ENCODE measurements at places on chromosomes 1 and 21. TPM values are rescaled to one million over a fixed set of nuclear protein-coding genes. Genes with fewer than 3 reads are reported as not detected.

Gene WDR64
- 0.34 TPM for total RNA-seq

Gene PEAR1
- total RNA-seq = 11.5 TPM

Gene SPRR1B
- total RNA-seq = not detected

Gene NBPF4
- total RNA-seq = not detected

Gene PSRC1
- 2.5 TPM for total RNA-seq

DNA sequence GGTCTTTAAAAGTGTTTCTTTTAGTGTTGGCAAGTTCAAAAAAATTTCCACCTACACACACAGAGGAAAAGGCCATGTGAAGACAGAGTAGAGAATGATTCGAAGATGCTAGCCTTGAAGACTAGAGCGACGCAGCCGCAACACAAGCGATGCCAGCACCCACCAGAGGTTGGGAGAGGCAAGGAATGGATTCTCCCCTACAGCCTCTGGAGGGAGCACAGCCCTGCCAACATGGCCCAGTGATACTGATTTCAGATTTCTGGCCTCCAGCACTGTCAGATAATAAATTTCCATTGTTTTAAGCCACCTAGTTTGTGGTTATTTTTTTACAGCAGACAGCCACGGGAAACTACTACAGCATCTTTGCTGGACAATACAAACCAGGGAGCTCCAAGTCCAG, 6.9 kb upstream of the ADAR start:
- DNase-seq = no peak

DNA sequence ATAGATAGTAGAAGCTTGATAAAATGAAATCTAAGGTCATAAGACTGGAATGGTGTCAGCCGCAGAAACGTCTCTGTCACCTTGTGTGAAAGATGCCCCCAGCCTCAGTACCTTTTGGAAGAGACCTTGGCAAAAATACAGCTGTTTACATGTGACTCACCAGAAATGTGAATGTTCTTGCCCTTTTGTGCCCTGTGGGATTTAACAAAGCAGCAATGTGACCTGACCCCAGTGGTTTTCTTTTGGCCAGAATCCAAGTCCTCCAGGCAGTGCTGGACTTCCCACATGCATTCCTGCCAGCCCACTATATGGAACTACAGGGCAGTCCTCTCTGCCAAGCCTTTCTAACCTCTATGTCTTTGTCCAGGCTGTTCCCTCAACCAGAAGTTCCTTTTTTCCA, 27.2 kb upstream of the LRRC8C start:
- DNase-seq = no peak

- peak; percentile 67 for DNase-seq
Measured at GRCh38 chr21:44463724-44464123, 8.4 kb downstream of the LRRC3 start.

DNA sequence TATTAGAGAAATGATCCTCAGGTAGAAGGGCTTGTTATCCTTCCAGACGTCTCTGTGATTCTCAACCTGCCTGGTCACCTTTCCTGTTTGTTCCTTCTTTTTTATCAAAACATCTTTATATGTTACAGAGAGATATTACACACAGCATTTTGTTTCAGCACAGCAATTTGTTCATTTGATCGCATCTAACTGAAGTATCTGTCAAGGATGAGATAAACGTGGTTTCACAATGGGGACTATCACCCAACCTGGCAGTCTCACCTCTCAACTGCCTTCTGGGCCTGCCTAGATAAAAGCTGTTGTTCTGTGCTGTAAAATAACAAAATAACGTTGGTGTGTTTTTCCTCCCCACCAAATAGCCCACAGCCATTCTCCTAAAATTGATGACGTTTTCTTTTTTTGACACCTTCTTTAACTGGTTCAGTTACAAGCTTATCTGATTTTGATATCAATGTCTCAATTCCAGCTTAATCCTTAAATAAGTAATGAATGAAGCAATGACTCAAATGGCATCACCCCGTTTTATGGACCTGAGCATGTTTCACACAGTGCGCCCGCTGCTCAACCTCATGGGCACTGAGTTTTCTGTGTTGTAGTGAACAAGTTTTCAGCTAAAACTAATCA, 367.9 kb upstream of the RUNX1 start:
- no peak for DNase-seq

DNA sequence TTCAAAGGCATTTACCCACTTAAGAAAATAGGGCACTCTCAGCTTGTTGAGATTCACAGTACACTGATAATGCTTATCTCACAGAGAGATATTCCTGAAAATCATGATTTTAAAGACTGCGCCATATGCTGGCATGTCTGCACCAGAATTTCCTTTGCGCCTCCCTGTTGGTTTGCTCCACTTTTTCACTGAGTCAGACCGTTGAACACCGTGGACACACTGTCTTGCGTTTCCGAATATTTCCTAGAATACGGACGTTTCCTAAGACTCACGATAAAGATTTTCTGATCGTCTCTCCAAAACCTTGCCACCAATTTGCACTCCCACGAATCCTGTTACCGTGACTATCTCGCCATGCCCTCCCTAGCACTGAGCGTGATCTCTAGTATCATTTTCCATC, 497 bp upstream of the C1orf115 start:
- DNase-seq = no peak

DNA sequence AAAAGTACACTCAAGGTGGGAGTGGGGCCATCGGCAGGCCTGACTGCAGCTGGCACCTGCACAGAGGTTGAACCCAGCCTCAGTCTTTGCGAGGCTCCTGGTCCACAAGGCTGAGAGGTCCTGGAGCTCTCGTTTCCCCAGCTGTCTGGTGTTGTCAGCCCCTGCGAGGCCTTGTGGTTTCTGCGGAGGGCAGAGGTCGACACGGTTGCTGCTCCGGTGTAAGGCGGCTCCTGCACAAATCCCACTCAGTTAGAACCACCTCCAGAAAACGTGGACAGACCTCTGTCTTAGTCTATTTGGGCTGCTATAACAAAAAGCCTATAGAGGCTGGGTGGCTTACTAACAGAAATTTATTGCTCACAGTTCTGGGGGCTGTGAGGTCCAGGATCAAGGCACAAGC, 5.8 kb downstream of the KIAA1614 start:
- DNase-seq = no peak

DNA sequence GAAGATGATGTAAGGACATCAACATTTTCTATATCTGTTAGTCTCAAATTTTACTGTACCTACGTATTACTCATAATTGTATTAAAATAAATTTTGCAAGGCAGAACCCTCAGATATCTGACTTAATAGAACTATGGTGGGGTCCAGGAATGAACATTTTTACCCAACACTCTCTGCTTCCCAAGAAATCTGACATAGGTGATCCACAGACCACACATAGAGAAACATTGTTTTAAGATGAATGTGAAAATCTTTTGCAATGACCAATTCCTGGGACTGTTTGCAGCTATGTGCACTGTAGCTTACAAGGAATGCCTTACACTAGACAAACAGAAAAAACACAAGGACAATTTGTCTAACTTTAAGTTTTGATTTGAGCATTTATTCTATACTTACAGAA, 645.6 kb upstream of the ADGRL2 start:
- no peak for DNase-seq

GRCh38 chr1:228058949-228059633, 23.4 kb upstream of the ARF1 start:
- DNase-seq = no peak

- DNase-seq = no peak
Measured at GRCh38 chr1:173112129-173112528, 61.4 kb upstream of the TNFSF18 start.

DNA sequence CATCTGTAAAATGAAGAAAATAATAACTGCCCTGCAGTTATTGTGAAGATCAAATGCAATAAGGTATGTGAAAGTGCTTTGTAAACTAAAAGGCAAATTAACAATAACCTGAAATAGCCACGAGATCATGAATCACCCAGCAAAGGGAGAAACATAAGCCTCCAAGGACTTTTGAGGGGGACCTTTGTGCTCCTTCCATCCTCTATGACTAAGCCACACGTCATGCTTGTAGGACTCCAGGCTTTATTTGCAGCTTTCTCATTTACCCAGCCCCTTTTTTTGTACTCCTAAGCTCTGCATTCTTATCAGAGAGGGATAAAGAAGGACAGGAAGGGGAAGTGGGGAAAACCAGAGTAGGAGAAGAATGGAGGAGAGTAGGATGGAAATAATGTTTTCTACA, 115.1 kb downstream of the PROX1 start:
- no peak for DNase-seq

DNA sequence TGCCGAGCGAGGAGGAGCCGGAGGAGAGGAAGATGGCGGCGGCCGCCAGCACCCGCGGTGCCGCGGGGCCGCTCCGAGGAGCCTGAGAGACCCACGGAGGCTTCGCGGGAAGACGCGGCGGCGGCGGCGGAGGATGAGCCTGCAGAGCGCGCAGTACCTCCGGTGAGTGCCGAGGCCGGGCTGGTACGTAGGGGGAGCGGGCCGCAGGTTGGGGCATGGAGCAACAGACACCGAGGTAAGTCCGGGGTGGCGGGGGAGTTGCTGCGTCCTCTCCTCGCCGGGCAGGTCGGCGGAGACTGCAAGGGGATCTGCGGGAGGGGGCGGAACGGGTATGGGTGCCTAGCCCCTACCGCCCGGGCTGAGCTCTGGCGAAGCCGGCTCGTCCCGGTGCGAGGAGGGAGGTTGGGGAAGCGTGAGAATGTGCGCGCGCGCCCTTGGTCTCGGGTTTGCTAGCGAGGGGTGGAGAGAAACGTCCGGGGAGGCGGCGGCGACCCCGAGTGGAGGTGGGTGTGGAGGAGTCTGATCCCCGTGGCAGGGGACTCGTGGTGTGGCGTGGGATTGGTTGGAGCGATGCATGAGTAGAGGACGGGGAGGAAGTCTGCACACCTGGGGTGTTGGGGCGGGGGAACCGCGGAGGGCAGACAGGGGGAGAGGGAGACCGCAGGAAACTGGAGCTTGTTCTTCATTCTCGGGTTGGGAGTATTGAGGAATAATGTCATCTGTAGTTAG, at the start of gene SMG7:
SMG7 (plus strand) TSS at position 12 of the 729 bp plus-strand sequence; CDS start at position 134, 122 bp downstream.
- DNase-seq = peak; percentile 71

DNA sequence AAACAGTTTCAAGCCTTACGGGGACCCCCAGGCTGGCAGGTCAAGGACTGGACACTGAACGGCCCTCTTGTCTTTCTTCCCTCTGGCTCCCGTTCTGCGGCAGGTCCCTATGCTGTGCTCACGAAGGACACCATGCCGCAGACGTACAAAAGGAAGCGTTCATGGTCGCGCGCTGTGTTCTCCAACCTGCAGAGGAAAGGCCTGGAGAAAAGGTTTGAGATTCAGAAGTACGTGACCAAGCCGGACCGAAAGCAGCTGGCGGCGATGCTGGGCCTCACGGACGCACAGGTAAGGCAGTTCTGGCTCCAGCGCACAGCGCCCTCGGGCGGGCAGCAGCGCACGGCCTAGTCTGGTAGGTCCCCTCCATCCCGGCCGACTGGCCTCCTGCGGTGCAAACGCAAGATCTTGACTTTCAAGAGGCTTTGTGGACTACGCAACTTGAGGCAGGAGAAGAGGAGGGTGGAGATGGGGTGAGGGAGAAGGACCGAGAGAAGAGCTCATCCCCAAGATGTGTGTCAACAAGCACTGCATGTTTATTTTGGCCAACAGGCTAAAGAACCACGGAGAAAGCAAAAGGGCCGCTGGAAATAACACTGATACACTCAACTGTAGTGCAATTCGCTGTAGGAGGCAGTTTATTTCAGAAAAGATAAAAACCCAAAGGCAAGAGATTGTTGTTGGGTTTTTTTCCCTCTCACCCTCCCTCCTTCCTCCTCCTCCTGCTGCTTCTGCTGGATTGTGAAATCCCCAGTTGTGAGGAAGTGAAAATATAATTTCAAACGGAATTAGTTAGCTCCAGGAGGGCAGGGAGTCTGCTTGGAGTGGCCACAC, 3.0 kb downstream of the HLX start:
- no peak for DNase-seq

- no peak for DNase-seq
Measured at GRCh38 chr1:157403203-157403602, 149.1 kb downstream of the FCRL5 start.

DNA sequence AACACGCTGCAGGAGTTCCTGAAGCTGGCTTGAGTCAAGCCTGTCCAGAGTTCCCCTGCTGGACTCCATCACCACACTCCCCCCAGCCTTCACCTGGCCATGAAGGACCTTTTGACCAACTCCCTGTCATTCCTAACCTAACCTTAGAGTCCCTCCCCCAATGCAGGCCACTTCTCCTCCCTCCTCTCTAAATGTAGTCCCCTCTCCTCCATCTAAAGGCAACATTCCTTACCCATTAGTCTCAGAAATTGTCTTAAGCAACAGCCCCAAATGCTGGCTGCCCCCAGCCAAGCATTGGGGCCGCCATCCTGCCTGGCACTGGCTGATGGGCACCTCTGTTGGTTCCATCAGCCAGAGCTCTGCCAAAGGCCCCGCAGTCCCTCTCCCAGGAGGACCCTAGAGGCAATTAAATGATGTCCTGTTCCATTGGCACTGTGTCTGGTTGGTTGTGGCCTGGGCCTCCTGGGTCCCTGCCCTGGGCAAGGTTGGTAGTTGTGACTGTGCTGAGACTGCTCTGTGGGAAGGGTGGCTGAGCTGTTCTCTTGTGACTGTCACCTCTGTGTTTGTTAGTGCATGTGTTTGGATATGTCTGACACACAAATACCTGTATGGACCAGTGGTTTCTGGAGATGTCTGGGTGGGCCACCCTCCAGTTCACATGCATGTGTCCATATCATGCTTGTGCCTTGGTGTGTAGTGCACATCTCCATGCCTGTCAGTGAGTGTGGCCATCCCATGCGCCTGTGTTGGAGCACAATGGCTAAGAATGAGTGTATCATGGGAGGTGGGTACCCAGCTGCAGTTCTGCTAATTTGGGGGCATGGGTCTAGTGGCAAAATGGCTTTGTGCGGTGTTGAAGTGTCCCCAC, 1.4 kb downstream of the SH3BGRL3 start:
- no peak for DNase-seq

GRCh38 chr1:219712506-219712905, 99.6 kb upstream of the ZC3H11B start:
- DNase-seq = no peak

GRCh38 chr1:39954324-39954869, 548 bp upstream of the MFSD2A start:
- no peak for DNase-seq

DNA sequence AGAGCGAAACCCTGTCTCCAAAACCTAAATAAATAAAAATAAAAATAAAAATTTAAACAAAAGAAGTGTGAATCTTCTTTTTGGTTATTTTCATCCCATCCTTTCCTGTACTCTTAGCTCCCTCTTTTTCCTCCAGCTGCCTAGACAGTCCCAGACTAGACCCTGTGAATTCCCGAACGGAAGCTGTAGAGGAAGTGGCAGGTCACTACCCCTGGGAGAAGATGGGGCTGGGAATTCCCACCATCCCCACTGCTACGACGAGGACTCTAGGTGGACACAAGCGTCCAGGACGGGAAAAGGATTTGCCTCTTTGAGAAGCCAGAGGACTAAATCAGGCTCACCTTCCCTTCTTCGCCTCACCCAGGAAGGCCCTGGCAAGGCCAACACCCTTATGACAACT, 12.6 kb downstream of the RHBDL2 start:
- no peak for DNase-seq

DNA sequence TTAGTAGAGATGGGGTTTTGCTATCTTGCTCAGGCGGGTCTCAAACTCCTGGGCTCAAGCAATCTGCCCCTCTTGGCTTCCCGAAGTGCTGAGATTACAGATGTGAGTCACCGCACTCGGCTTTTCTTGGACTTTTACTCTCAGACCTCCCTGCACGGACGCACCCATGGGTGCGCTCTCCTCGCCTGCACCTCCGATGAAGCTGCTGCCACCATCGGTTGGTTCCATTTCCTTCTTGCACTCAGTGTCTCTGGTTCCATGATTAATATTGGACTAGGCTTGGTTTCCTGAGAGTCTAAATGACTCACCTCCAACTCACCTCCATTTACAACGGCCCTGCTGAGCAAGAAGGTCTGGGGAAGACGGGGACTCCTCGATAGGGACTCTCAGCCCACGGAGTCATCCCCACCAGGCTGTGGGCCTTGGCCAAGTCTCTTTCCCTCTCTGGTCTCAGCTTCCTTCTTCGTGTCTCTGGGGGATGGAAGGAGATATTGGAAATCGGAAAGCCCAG, 6.7 kb upstream of the TNFRSF8 start:
- DNase-seq = no peak

All from ovary (tissue), 10 donors.